ENCODE measurements at places on chromosomes 7 and 10.

GRCh38 chr10:54796881-54797280 lies 4.2 kb downstream of the PCDH15 start:
- DNase-seq = no peak

DNA sequence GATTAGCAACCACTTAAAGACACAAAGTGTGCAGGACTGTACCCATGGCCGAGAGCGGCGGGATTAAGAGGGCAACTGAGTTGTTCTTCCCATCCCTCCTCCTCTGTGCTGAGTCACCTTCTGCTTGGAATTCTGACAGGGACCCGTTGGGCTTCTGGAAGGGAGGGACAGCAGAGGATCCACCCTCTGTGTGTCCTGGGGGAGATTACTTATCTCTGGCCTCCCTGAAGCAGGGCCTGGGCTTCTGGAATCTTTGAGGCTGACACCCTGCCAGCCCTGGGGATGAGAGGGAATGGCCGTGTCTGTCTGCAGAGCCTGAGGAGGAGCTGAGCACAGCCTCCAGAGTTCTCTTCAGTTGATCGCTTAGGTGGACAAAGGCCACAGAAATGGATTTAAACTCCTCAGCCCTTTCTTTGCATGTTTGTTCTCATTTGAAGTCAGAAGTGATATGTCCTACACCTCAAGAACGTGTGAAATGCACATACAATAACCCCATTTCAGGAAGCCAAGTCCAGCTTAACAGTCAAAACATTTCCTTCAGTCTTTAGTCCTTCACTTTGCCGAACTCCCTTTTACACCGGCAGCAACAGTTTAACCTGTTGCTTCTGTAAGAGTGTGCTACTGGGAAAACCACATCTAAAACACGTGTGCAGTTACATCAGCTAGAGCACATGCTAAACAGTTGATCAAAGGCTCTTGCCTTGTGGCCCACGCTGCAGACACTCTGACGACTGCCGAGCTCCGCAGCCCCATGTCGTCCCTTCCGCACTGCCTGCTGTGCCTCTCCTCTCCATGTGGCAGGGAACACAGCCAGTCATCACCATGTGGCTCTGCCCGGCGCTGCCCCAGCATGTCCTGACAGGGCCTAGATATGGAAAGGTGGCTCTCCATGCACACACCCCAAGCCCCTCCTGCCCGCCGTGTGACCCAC lies 55.7 kb downstream of the IKZF1 start:
- peak; percentile 14 for DNase-seq

DNA sequence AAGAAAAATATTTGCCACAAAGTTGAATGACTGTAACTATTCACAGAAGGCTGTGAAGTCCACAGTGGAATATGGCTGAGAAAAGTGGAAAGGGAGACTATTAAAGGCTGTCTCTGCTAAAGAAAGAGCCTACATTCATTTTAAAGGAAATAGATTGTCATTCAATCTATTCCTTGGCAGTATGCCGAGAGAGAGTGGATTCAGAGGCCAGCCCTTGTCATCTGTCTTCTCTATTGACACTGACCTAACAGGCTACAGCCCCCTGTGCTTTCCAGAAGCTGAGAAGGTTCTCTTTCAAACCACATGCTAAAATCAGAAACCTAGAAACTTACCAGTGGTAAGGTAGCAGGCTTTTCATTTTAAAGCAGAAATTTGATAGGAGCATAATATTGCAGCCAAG lies 12.1 kb downstream of the ODAD2 start:
- DNase-seq = no peak

DNA sequence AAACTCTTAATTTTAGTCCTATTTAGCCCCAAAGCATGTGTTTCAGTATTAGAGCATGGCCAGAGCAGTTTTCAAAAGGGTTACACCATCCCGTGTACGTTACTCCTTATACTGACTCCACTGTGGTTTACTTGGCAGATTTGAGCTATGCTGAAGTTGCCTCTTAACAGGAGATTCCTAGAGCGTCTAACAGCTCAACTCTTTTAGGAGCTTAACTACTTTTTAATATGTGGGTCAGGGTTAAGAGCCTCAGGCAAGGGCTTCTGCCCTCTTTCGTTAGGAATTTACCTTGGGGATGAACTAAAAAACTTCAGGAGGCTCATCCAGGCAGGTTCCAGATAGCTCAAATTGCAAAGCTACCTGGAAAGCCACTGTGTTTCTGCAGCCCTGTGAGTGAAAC lies 674.8 kb upstream of the C7orf33 start:
- DNase-seq = no peak

GRCh38 chr10:26759008-26759407 lies 61.5 kb downstream of the PDSS1 start:
- no peak for DNase-seq

- no peak for DNase-seq
These were observed 11.7 kb upstream of the CFTR start for GRCh38 chr7:117468174-117468573.

GRCh38 chr10:71334221-71334791 lies 15.2 kb downstream of the SLC29A3 start:
- no peak for DNase-seq

GRCh38 chr10:103231047-103231551 lies 14.6 kb upstream of the RPEL1 start:
- peak; percentile 68 for DNase-seq

- no peak for DNase-seq
These were observed 131.9 kb downstream of the TMEM26 start for GRCh38 chr10:61321041-61321857.

- no peak for DNase-seq
These were observed 35.0 kb downstream of the GPR141 start for GRCh38 chr7:37718585-37718984.

DNA sequence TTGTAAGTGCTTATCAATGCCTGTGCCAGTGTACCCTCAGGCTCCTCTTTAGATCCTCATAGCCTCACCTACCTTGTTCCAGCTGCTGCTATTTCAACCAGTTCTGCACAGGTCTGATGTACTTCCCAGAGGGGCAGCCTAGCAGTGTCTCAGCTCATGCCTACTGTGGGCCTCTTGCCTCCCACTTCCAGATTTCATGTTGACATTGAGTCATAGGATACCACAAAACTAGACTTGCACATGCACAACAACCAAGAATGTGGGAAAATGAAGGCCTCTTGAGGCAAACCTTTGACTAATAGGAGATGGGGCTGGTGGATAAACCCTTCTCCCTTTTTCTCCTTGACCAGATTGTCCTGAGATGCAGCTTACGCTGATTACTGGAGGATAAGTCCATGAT lies 31.0 kb downstream of the PON3 start:
- DNase-seq = no peak

GRCh38 chr7:7964691-7965090 lies 3.9 kb upstream of the GLCCI1 start:
- DNase-seq = no peak

- no peak for DNase-seq
These were observed 58.0 kb downstream of the TSPAN12 start for GRCh38 chr7:120799813-120800475.

GRCh38 chr7:92691578-92691977 lies 101.4 kb upstream of the FAM133B start:
- peak; percentile 40 for DNase-seq

DNA sequence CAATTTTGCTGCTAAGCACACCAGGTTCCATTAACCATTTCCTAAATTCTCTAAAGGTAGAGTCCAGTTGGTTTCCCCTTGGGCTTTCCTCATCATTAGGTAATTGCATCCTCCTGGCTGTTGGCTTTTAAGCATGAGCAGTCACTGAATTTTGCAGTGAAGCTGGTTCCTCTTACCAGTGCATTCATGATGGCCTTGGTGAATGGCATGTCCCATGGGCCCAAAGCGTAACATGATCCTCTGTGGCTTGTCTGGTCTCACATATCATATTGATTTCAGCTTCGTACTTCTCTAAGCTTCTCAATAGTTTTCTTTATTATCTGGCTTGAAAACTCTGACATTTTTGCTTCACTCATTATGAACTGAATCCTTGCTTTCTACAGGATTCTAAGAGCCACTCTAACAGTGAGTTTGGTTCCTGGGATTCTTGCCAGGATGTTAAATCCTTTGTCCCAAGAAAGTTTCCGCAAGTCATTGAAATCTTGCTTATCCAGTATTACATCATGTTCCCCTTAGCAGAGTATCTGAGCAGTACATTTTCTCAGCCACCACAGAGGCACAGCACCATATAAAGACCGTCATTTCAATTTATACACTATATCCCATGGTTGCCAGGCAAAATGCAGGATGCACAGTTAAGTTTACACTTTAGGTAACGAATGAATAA lies 134.2 kb downstream of the PTN start:
- DNase-seq = no peak

DNA sequence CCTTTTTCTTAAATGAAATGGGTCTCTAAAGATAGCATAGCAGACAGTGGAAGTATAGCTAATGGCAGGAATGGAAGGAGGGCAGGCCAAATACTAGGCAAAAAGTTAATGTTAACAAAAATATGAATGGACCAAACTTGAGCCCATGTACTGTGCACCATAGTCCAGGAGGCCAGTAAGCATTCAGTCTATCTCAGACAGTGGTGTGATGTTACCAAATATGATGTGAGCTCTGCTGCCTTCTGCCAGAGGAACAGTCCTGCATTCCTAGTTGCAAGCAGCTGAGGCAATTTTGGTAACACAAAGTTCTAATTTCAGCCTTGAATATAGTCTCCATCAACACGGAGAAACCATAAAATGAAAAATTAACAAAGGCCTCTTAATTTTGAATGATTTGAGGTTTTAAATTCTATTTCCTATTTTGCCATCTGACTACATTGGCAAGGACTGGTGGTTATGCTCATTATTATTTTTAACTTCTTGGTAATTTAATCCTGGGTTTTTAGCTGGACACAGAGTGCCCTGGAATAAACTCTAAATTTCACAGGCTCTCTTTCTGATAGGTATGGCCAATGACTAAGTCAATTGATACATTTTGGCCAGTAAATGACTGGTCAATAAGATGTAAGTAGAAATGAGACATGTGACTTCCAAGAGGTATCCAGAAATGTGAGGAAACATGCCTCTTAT lies 317.0 kb upstream of the MYO3A start:
- DNase-seq = no peak

DNA sequence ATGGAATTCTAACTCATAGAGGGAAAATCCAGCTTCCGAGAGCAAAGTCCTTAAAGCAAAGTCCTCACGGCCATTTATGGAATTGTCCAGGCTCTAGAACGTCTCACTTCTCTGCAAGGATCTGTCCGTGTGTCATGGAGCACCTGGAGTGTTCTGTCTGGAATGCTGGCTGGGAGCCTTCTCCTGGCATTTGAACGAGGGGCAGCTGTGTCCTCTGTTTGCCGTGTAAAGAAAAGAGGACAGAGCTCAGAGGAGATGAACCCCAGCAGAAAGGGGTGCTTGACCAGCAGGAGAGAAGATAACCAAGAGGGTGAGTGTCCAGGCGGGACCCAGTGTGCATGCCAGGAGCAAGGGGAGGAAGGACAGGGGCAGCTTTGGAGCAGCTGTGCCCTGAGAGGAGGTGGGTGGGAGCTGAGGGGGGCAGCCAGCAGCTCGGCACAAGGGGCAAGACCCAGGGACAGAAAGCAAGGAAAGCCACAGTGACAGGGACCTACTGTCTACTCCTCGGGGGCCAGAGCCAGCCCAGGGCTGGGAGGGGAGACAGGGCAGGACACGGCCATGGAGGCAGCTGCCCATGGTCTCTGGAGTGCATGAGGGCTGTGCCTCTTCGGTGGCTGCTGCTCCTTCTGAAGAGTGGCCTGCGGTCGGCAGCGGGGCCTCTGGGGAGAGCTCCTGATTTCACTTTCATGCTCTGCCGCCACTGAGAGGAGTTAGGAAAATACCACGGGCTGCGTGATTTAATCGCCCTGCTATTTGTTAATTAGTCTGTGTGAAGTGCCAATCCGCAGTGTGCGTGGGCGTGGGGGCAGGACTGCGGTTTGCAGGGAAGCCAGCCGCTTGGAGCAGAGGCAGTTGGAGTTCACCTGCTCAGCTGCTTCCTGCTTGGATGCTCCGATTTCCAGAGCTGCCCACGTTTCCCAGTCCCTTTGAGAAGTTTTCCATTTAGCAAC lies 149.3 kb upstream of the SHH start:
- no peak for DNase-seq

GRCh38 chr10:68301790-68302502 lies 29.9 kb upstream of the HNRNPH3 start:
- DNase-seq = peak; percentile 47

DNA sequence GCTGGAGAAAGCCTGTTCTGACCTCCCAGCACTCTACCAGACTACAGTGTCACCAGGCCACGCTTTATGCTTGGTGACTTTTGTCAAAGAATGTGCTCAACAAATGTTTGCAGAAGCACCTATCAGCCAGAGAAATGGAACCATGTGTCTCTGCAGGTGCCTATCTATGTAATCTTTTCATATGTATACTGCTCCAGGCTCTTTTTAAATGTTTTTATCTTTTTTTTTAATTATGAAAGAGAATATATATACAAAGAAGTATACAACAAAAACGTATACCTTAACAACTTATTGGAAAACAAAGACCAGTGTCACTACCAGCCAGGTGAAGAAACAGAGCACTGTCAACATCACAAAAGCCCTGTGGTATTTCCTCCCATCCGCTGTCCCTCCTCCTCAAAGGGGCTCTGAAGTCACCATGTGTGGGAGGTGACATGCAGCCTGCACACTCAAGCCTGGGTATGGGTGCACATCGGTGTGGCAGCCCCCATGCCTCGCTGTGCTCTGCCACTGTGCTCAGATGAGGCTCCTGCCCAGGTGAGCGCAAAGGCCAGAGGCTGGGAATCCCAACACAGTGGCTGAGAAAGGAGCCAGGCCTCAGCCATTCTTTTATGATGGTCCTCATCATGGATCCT lies 120.6 kb downstream of the CLEC2L start:
- no peak for DNase-seq

- no peak for DNase-seq
These were observed 369.7 kb upstream of the NPVF start for GRCh38 chr7:25597946-25598345.

- DNase-seq = peak; percentile 3
These were observed 261.5 kb upstream of the SORCS1 start for GRCh38 chr10:107425931-107426553.

GRCh38 chr10:71076473-71077142 lies 135.8 kb upstream of the UNC5B start:
- no peak for DNase-seq

DNA sequence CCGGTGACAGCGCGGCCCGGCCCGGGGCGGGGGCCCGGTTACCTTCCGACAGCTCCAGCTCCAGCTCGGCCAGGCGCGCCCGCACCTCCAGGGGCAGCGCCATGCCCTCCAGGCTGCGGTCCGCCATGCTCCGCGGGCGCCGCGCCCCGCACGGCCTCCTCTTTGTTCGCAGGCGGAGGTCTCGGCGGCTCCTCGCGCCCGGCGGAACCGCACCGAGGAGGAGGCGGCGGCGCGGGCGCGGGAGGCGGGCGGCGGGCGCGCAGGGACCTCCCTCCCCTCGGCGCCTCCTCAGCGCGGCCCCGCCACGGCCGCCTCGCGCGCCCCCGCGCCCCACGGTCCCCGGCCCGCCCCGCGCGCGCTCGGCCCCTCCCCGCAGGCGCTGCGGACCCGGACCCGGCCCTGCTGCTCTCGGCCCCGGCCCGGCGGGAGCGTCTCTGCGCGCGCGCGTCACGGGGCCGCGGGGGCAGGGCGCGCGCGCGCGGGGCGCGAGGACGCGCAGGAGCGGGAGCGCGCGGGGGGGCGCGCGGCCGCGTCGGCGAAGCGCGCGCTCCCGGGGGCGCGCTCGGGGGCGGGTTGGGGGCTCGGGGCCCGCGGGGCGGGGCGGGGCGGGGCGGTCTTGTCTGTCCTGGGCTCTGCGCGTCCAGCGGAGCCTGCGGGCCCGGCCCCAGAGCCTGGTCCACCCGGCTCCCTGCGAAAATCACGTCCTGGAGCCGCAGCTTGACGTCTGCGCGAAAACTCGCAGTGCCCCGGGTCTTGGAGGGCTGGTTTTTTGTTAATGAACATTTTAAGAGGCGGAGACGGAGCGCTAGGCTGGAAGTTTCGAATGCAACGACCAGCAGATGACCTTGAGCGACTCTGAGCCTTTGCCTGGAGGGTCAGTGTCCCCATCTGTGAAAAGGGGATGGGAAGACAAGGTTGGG lies at the start of gene DIP2C:
Gene DIP2C, minus strand, starts transcription at position 217 of the 920 bp plus-strand sequence. Its CDS starts 90 bp downstream, at position 127.
- DNase-seq = peak; percentile 84
